Stimulated activated CD8-positive, alpha-beta memory T cell treated with anti-CD3 and anti-CD28 coated beads, Interleukin-4, amount 100 ng/mL, for 48 hours (primary cell): ENCODE measurements at places on chromosomes 2 and 18.

DNA sequence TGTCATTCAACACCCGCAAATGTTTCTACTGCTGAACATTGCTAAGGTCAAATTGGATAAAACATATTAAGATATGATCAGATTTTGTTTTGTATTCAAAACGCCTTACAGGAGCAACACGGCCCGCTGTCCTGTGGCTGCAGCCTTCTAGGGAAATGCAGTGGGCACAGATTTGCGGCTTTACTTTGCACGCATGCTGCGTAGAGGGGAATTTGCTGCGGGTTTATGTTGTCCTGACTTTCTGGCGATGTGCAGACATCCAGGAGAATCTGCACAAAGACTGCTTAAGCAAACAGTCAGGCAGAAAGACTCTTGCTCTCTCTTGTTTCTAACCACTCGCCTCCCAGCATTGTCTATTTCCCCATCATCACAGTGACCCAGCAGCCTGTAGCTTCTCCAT, 88.3 kb downstream of the LRRC30 start:
- no peak for DNase-seq

DNA sequence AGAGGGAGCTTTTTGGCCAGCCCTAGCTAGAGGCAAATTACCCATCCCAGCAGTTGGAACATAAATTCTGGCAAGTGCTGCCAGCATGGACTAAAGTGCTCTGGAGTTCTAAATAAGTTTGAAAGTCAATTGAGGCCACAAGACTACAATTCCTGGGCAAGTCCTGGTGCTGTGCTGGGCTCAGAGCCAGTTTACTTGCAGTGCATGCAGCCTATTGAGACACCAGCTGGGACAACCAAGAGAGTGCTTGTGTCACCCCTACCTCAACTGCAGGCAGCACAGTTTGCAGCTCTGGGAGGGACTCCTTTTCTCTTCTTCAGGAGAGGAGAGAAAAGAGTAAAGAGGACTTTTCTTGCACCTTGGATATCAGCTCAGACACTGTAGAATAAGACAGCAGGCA, 277.2 kb upstream of the TMEFF2 start:
- DNase-seq = no peak

DNA sequence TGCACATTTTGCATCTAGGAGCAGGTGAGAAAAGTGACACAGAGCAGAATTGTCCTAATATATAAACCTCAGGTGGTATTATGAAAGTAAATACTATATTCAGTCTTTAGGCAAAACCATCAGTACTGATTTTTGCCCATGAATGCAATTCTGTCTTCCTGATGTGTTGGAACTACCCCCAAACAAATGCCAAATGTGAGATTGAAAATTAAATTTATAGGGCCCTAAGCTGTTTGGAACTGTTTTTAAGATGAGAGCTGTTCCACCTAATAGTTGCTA, 115.2 kb downstream of the SH3RF3 start:
- no peak for DNase-seq

GRCh38 chr2:24392542-24393059, 32.3 kb upstream of the ITSN2 start:
- no peak for DNase-seq

GRCh38 chr18:42446195-42446594, 491.2 kb downstream of the PIK3C3 start:
- DNase-seq = no peak

DNA sequence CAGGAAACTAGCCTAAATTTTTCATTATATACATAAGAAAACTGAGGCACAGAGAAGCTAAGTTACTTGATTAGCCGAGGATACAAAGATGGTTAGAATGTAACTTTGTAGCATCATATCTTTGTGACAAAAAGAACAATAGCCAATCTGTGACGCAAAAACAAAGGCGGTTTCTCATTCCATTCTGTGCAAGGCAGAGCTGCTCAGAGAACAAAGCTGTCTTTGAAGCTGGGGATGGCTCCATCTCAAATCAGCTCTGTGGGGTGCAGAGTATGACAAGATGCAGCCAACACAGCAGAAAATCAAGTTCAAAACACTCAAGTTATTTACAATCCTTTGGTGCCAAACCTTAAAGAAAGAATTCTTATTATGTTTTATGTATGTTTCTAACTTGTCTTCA, 81.9 kb upstream of the VWC2L start:
- no peak for DNase-seq

DNA sequence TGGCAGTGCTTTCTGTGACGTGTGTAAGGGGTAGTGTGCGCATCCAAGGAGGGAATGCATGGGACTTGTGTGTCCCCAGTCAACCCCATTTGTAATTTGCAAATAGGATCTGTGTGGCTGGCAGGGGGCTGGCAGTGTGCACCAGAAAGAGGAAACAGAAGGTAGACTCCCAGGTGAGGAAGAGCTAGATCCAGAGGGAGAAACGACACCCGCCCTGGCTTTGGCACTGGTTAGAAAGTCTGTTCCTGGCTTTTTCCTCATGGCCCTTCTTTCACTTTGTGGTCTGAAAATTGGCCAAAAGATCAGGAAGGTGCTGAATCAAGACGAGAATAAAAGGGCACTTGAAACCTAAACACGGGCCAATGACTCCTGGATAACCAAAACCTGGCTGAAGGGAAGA, 33.3 kb downstream of the PRKCE start:
- DNase-seq = no peak

GRCh38 chr2:33298233-33298632, 178.2 kb upstream of the RASGRP3 start:
- DNase-seq = no peak

DNA sequence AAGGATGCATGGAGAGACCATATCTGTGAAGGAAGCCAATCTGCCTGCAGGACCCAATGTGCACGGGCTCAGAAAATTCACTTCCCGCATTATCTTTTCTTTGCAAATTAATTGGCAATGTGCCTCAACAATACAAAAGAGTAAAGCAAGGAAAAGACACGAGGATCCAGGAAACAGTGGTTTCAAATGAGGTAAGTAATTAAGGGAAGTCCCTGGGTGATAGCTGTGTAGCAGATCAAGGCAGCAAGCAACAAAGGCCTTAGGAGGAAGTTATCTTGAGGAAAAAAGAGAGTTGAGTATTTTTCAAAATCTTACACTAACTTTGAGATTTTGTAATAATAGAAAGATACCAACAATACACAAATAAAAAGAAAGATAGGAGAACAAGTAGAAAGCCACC, 44.3 kb upstream of the TGIF1 start:
- no peak for DNase-seq

DNA sequence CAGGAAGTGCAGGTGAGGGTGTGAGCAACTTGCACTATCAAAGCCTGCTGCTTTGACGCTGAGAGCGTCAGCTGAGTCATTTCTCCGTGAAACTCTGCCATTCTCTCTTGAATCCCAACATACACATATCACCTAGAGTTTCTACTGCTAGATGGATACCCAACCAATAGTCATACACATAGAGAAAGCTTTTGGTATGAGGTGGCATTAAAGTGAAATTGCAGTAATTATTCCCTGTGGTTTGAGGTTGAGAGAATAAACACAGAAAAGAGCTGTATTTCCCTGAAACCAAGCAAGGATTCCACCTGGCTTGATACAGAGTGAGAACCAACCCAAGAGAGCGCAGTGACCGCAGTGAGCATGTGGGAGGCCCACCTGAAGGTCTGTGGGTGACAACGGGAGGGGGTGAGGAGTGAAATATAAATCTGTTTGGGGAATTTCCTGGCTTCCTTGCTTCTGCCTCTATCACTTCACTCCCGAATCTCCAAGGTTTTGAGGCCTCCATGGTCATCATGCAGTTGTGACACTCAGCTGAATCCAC, 28.8 kb upstream of the TMEM18 start:
- DNase-seq = peak; percentile 36

DNA sequence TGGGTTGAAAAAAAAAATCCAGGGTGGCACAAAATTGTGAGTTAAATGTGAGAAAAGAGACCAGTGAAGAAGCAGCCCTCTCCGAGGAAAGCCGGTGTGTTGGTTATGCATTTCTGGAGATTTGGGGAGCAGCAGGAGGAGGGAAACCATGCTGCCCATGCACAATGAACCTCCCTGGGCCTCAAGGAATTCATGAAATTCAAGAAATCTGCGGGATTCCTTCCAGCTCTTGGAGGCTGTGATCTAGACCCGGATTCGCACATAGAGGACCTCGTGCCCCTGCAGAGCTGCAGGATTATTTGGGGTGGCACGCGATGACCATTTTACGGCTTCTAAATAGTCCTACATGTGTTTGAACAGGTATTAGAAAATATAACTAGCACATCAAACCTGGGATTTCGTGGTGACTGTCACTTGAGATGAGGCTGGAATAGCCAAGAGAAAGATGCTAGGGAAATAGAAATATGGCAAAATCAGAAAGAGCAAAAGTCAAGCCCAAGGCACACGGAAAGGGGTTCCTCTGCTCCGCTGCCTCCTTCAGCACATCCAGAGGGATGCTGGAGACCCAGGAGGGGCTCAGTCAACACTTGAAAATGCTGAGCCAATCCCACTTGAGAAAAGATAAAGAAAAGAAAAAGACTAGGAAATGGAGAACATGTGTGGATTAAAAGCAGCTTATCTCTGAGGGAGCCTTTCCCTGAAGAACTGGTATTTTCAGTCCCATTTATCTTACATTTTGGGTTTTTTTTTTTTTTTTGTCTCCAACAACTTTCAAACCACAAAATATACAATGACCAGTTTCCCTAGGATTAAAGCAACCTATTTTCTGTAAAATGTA, 22.0 kb downstream of the KCTD1 start:
- no peak for DNase-seq

DNA sequence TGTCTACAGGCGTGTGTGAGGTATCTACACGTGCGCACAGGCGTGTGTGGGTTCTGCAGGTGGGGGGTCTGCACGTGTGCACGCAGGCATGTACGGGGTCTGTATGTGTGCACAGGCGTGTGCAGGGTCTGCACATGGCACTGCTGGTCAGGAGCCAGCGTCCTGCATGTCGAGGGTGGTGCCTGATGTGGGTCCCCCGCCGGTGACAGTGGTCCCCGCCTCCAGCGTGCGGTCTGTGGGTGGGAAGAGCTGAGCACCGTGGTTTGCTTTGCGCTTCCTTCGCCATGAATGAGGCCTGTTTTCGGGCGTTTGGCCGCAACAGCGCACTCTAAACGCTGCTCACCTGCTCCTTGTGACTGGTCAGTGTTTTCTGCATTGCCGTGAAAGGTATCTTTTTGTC, 57.2 kb downstream of the CTDP1 start:
- DNase-seq = no peak

GRCh38 chr18:24112874-24113615, 25.8 kb upstream of the CABYR start:
- no peak for DNase-seq

GRCh38 chr2:36618381-36618780, 20.4 kb upstream of the FEZ2 start:
- peak; percentile 38 for DNase-seq

DNA sequence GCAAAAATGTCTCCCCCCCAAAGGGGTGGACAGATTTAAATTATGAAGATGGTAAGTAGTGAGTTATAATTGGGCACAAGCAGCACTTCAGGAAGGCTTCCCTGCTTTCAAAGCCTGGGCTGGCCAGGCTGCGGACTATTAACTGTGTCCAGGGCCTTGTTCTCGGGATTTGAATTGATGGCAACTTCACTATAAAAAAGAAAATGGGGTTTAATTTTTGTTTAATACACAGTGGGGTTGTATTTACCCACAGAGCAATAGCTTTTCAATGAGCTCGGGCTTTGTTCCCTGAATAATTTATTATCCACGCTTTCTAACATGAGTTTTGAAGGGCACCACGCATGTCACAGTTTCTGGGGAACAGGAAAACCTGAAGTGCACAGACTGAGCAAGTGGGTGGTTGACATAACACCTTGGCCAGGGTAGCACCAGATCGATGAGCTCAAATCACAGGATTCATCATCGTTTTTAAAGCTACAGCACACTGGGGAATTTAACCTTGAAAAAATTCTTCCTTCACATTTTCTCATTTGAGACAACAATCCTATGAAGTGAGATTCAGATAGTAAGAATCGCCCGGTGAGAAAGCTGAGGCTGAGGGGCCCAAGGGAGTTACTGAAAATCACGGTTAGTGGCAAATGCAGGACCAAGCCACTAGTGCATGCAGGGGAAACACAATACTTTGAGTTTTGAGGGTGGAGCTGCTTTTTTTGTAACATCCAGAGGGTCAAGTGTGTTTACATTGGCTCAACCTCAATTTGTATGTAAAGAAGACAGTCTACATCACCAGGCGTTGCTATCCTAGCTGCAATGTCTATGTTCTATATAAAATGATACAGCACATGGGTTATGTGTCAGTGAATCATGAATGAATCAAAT, 28.9 kb upstream of the LMAN1 start:
- no peak for DNase-seq

GRCh38 chr2:108945969-108946368, 43.1 kb downstream of the EDAR start:
- no peak for DNase-seq

DNA sequence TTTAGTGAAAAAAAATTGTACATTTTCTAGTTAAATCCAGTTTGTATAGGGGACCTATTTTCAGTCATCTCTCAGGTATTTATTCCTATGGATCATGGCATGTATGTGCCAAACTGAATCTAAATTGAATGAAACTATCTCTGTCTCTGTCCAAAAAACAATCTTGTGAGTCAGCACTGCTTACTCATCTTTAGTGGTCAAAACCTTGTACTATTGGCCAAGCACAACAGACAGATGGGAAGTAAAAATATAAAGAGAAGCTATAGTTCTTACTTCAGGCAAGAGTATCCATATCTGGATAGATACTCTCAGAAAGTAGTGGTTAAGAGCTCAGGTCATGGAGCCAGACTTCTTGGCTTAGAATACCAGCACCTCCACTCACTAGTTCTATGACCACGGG, 76.0 kb upstream of the KLHL14 start:
- no peak for DNase-seq

DNA sequence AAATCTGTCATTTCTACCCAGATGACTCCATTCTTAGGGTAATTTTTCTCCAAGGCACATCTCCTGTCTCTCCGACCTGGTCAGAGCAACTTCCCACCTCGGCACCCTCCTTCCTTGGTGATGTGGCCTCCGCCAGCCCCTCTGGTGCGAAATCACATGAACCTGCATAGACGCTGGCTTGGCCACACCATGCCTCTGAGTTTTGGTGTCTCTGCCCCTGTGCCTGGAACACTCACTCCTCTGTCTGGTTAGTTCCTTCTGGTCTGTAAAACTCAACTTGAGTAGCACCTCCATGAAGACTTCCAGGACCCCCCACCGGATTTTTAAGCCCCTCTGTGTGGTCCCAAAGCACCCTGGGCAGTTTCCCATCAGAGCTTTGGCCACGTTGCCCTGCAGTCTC, 83.2 kb upstream of the OTOS start:
- DNase-seq = no peak

DNA sequence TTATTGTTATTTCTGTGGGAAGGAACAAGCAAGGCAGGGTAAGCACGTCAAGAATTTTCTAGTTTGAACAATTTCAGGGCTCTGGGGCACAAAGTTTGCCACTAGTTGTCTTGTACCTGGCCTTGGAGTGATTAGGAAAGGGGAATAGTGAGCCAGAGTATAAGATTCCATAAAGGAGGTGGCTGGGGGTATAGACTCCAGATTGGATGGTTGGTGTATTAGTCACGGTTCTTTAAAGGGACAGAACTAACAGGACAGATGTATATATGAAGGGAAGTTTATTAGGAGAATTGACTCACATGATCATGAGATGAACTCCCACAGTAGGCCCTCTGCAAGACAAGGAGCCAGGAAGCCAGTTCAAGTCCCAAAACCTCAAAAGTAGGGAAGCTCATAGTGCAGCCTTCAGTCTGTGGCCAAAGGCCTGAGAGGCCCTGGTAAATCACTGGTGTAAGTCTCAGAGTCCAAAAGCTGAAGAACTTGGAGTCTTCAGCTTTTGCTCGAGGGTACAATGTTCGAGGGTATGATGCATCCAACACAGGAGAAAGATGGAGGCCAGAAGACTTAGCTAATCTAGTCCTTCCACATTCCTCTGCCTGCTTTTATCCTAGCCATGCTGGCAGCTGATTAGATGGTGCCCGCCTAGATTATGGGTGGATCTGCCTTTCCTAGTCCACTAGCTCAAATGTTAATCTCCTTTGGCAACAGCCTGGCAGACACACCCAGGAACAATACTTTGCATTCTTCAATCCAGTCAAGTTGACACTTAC, 31.5 kb upstream of the PTPRM start:
- DNase-seq = no peak
